ENCODE measurements at places on chromosomes 2 and 18.

GRCh38 chr2:74772046-74772445 lies 61.9 kb upstream of the HK2 start:
- no peak for DNase-seq

- DNase-seq = no peak
Measured at GRCh38 chr2:205580212-205580987, 101.9 kb upstream of the NRP2 start.

DNA sequence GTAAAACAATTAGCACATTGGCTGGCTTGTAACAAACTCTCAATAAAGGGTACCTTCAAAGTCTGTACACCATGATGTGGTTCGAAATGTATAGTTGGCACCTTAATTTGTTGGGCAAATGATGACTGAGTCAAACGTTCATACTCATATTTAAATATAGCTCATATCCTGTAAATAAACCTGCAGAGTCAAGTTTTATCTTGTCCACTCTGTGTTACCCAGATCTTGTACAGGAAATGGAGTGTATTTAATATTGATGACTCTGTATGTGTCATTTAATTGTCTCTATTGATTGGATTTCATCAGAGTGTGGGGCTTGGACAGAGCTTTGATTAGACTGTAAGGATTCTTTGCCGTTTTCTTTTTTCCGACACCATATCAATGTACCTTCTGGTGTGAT lies 805.6 kb upstream of the ZEB2 start:
- no peak for DNase-seq

DNA sequence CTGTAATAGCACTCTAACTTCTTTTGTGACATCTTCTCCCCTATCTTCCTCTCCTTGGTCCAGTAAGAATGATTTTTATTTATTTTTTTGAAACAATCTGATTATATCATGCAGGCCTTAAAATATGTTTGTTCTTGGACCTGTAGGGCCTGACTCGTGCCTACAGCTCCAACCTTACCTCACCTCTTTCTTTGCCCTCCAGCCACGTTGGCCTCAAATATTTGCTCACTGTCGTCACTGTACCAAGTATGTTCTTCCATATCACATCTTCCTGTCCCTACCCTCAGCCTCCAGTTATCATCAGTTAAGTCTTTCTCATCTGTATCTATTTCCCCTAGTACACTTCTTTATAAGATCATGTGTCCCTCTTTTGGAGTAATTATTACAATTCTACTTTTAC lies 125.5 kb downstream of the CDH7 start:
- DNase-seq = no peak

DNA sequence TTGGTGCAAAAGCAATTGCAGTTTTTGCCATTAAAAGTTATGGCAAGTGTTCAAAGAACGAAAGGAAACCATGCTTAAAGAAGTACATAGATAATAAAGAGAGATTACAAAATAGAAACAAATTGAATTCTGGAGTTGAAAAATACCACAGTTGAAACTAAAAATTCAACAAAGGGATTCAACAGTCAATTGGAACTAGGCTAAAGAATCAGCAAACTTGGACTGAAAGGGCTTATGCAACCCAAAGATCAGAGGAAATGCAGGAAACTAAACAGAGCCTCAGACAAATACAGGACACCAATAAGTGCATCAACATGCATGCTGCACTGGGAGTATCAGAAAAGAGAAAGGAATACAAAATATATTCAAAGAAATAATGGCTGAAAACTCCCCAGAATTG lies 40.3 kb downstream of the UXS1 start:
- no peak for DNase-seq

- no peak for DNase-seq
Measured at GRCh38 chr2:57809230-57809629, 237.4 kb upstream of the VRK2 start.

DNA sequence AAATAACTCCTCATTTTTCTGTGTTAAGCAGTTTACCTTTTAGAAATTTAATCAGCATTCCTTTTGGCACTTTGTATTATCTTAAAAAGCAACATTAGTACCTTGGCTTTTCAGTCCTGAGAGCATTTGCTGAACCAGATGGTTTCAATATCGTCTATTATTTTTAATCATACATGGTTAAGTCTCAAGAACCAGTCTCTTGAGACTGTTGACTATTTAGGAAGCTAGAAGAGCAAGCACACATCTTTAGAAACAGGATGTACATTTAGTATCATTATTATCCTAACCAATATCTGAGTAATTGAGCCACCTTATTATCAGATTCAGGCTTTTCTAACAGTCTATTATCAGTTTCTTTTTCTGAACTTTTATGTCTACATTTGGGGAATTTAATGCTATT lies 28.2 kb upstream of the ZEB2 start:
- no peak for DNase-seq

GRCh38 chr2:31940920-31941319 lies 69.9 kb downstream of the MEMO1 start:
- no peak for DNase-seq

- DNase-seq = no peak
Measured at GRCh38 chr2:56613920-56614319, 430.1 kb downstream of the CCDC85A start.

GRCh38 chr18:36672437-36673344 lies 156.1 kb downstream of the TPGS2 start:
- DNase-seq = no peak

GRCh38 chr2:230317366-230317765 lies 9.6 kb upstream of the SP140L start:
- no peak for DNase-seq

DNA sequence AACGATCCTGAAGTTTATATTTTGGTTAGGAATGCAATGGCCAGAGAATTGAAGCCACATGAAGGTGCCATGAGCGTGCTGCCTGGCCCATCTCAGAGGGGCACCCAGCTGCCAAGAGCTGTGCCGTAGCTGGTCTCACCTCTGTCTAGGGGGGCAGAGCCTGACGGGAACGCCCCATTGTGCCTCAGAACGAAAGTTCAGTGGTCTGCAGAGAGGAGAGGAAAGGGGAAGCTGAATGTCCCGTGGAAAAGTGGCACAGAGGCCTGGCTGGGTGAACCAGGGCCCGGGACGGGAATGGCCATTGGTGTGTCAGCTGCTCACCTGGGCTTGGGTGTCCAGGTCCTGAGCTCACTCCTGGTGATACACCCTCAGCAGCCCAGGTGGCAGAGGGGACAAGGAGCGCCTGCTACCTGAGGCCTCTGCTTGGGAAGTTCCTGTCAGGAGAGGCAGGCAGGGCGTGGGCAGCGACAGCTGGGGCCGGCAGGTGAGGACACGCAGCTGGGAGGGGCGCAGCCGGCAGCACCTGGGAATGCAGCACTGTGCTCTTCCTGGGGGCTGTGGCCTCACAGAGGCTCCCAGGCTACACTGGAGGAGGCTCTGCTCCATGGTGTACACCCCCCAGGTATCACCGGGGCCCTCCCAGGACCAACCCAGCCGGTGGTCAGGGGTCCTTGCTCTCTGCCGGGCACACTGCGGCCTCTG lies 67.3 kb downstream of the PARD6G start:
- no peak for DNase-seq

- no peak for DNase-seq
Measured at GRCh38 chr2:128449226-128450061, 130.8 kb upstream of the HS6ST1 start.

GRCh38 chr2:212330263-212330662 lies 208.3 kb downstream of the ERBB4 start:
- no peak for DNase-seq

Data from pulmonary artery endothelial cell (primary cell).